ENCODE measurements at places on chromosomes 1 and 21. TPM values are rescaled to one million over a fixed set of nuclear protein-coding genes. Genes with fewer than 3 reads are reported as not detected.

DNA sequence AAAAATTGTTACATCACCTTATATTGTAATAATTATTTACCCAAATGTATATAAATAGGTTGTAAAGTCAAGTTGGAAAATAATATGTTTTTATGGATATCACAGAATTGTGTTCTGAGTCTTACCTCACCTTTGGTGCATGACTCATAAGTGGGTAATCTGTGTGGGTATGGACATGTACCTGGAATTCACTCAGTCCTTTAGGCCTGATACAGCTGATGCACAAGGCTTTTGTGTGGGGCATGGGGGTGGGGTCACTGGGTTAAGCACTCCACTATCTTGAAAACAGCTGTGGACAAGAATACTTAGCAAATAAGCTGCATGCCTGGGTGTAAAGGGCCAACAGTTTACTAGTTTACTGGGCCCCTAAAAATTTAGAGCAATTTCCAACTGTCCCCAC lies 34.4 kb downstream of the INKA2 start:
- DNase-seq, result no peak

DNA sequence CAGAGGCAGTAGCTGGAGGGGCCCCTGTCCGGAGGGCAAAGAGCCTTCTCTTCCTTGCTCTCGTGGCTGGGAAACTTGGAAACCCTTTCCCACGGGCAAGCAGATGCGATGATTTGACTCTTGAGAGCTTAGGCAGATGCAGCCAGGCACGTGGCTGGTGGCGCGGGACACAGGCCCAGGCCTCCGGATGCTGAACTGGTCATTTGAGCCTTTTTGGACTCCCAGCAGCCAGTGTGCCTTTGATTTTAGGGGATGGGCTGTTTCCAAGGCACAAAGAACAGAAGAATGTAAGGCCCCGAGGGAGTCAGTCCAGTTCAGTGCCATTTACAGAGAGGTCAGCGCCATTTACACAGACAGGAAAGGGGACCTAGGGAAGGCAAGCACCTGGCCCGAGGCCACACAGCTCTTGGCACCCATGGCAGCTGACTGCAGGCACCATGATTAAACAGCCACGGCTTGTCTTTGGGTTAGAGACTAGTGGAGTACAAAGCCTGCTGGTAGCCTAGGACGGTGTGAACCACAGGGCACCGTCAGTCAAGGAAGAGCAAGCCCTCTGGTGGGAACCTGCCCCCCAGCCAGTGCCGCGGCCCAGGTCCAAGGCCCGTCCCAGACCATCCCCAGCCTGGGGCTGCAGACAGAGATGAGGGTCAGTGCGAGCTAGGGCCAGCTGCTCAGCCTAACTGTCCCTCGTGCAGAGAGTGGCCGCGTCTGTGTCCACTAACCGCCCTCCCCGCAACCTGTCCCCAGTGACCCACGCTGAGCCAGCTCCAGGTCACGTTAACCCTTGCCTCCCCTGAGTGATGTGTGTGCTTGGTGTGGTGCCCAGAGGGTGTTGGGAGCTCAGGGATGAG lies 20.4 kb upstream of the CCDC27 start:
- no peak for DNase-seq

GRCh38 chr21:18152371-18152770 lies 92.3 kb upstream of the CHODL start:
- DNase-seq, result no peak

DNA sequence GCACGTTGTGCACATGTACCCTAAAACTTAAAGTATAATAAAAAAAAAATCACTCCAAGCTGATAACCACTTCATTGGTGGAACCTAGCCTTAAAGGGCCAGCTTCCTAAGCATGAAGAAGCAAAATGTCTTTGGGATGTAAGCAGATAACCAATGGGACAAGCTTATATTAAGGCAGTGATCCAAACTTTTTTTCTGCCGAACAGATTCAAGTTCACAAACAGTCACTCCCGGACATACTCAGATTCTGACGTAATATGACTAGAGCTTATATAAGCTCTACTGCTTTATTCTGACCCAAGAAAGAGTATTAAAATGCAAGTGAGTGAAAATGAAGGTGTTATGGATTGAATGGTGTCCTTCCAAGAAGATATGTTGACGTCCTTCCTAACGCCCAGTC lies 44.9 kb upstream of the HIVEP3 start:
- no peak for DNase-seq

KRTAP19-1 gene
- not detected for total RNA-seq

VWA1 gene
- not detected for total RNA-seq

- no peak for DNase-seq
These were observed 124.7 kb downstream of the RYR2 start for GRCh38 chr1:237166593-237167101.

SLAMF1 gene
- 12.8 TPM for total RNA-seq

- DNase-seq, result no peak
These were observed 48.4 kb downstream of the TRMT1L start for GRCh38 chr1:185108321-185108720.

- DNase-seq, result no peak
These were observed 123.0 kb downstream of the TNR start for GRCh38 chr1:175620376-175620775.

WNT4 gene
- not detected for total RNA-seq
